ENCODE measurements at places on chromosomes 2 and 18. TPM values are rescaled to one million over a fixed set of nuclear protein-coding genes. Genes with fewer than 3 reads are reported as not detected.

GRCh38 chr18:9474108-9474982 lies 968 bp upstream of the RALBP1 start:
- H3K4me1 ChIP-seq: peaks cover 4% of the 10 kb centered on the region
- H3K27ac ChIP-seq: peak overlapping the region; percentile 90
- peaks cover 5% of the 10 kb centered on the region for H3K36me3 ChIP-seq
- DNase-seq: peak; percentile 73
- peak overlapping the region; percentile 68 for H3K4me3 ChIP-seq

- H3K27me3 ChIP-seq: no peaks in the 10 kb centered on the region
- no peaks in the 10 kb centered on the region for H3K36me3 ChIP-seq
- H3K4me1 ChIP-seq: no peaks in the 10 kb centered on the region
- no peak for DNase-seq
- H3K27ac ChIP-seq: no peak overlapping the region
These were observed 948.7 kb downstream of the TSN start for GRCh38 chr2:122704109-122704563.

DNA sequence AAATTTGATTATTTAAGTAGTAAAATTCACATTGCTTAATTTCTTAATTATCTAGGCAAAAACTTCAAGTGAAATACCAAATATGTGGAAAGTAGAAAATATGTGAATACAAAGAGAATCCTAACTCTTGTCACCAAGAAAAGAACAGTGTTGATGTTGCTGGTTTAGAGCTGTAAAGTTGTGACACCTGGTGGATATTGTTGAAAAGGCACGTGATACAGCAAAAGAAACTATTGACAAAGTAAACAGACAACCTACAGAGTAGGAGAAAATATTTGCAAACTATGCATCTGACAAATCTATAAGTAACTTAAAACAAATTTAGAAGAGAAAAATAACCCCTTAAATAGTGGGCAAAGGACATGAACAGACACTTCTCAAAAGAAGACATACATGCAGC lies 25.6 kb upstream of the ZC3H15 start:
- H3K36me3 ChIP-seq: no peaks in the 10 kb centered on the region
- no peak overlapping the region for H3K4me3 ChIP-seq
- DNase-seq: peak; percentile 32
- H3K27ac ChIP-seq: no peak overlapping the region
- H3K4me1 ChIP-seq: no peaks in the 10 kb centered on the region
- H3K27me3 ChIP-seq: no peaks in the 10 kb centered on the region

GRCh38 chr18:76894566-76895346 lies 72.4 kb downstream of the ZNF236 start:
- H3K27ac ChIP-seq: no peak overlapping the region
- H3K27me3 ChIP-seq: no peaks in the 10 kb centered on the region
- no peaks in the 10 kb centered on the region for H3K4me1 ChIP-seq
- peaks cover 34% of the 10 kb centered on the region for H3K36me3 ChIP-seq

DNA sequence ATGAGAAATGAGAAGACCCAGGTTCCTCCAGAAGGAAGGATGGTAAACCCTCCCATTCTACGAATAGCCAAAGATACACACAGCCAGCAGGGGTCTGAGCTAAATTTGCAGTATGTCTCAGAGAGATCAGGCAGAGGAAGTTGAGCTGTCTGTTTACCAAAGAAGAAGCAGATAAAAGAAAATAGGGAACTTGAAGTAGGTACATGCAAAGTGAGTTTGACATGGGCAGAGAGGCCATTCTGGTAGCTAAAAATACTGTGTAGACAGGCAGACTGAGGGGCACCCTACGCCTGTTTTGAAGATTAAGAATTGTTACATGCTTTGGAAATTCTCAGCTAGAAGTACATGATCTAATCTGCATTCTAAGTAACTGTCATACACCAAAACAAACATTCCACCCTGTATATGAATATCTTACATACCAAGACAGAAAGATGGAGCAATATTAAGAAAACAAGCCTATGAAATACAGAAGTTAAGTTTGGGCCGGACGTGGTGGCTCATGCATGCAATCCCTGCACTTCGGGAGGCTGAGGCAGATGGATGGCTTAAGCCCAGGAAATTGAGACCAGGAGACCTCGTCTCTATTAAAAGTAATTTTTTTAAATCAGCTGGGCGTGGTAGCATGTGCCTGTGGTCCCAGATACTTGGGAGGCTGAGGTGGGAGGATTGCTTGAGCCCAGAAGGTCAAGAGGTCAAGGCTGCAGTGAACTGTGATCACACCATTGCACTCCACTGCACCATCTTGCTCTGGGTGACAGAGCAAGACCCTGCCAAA lies 157.9 kb downstream of the ANKRD44 start:
- H3K4me3 ChIP-seq: no peak overlapping the region
- H3K27ac ChIP-seq: peak overlapping the region; percentile 73
- peak; percentile 72 for DNase-seq
- H3K27me3 ChIP-seq: no peaks in the 10 kb centered on the region
- H3K4me1 ChIP-seq: peaks cover 9% of the 10 kb centered on the region
- H3K36me3 ChIP-seq: no peaks in the 10 kb centered on the region

DNA sequence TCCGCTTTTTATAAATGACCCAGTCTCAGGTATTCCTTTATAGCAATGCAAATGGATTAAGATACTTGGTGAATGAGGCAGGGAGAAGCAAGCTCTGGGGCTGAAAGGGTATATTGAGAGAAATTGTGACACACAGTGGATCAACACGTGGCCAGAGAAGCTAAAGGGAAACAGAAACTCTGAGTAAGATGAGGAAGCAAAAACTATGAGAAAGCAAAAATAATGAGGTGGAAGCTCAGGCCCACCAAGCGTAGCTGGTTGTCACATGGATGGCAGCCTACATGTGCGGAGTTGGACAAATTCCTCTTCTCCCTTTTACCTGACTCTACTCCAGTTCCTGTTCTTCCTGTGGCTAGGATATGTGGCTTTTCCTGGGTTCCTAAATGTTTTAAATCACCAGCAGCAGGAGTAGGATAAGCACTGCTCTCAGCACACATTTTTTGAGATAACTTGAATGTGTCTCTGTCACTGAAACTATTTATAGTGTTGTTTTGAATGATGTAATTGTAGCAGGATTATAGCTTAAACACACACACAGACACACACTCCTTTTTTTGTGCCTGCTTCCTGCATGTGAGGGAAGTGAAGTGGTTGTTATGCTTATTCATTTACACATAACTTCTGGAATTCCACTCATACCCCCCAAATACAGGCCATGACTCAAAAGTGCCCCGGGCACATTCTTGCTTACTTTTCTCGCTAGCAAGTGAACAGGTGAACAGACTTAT lies 30.1 kb upstream of the EPC2 start:
- peaks cover 6% of the 10 kb centered on the region for H3K27me3 ChIP-seq
- no peak overlapping the region for H3K4me3 ChIP-seq

GRCh38 chr2:211981451-211981850 lies 557.2 kb downstream of the ERBB4 start:
- H3K27ac ChIP-seq: no peak overlapping the region
- no peak overlapping the region for H3K4me3 ChIP-seq
- H3K36me3 ChIP-seq: no peaks in the 10 kb centered on the region
- peak; percentile 19 for DNase-seq

GRCh38 chr2:239545741-239546392 lies 145.0 kb upstream of the HDAC4 start:
- H3K4me1 ChIP-seq: no peaks in the 10 kb centered on the region
- no peak overlapping the region for H3K27ac ChIP-seq
- no peaks in the 10 kb centered on the region for H3K27me3 ChIP-seq
- no peak for DNase-seq

DNA sequence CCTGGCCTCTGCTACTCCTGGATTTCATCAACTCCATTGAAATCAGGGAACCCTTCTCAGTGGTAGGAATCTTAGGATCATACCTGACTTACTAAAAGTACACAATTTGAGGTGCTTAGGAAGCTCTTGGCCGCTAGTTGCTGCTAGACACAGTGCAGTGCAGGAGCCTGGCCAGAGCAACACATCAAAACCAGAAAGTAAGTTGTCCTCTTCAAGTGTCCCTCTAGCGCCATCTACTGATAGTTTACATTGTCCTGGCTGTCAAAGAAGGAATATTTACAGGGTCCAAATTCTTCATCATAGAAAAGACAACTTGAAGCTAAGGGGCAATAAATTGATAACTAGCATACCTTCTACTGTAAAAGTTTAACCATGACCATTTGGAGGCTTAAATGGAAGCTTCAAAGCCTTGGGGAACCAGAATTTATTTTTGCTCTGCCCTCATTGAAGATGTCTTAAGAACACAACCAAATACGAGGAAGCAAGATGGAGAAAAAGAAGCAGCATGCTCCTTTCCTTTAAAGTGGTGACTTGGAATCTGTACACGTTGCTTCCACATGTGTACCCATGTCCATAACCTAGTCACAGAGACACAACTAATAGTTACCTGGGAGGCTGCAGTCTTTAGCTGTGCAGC lies 889.1 kb upstream of the GCFC2 start:
- no peaks in the 10 kb centered on the region for H3K36me3 ChIP-seq
- H3K27me3 ChIP-seq: no peaks in the 10 kb centered on the region
- DNase-seq: peak; percentile 67
- H3K4me1 ChIP-seq: no peaks in the 10 kb centered on the region
- no peak overlapping the region for H3K4me3 ChIP-seq
- no peak overlapping the region for H3K27ac ChIP-seq

GRCh38 chr2:109692013-109692743 lies 78.0 kb downstream of the SOWAHC start:
- peaks cover 4% of the 10 kb centered on the region for H3K4me1 ChIP-seq
- H3K36me3 ChIP-seq: no peaks in the 10 kb centered on the region
- DNase-seq: no peak
- H3K4me3 ChIP-seq: no peak overlapping the region
- peaks cover 6% of the 10 kb centered on the region for H3K27me3 ChIP-seq
- H3K27ac ChIP-seq: no peak overlapping the region

GRCh38 chr18:26574958-26575864 lies 26.9 kb upstream of the KCTD1 start:
- H3K36me3 ChIP-seq: no peaks in the 10 kb centered on the region
- no peaks in the 10 kb centered on the region for H3K4me1 ChIP-seq
- peak; percentile 46 for DNase-seq
- peak overlapping the region; percentile 43 for H3K4me3 ChIP-seq

DNA sequence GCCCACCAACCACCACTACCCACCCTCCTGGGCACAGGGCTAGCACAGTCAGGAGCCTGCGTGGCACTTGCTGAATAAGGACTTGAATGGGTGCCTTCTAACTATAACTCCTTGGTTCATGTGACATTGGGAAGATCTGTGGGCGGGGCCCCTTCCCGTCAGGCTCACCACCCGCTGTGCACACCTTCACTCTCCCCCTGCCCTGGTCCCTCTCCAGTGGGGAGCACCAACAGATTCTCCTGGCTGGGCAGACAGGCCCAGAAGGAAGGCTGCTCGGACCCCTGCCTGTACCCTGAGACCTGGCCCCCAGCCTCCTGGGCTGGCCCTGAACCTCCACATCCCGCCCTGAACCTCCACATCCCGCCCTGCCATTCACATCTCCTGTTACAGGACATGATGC lies 33.4 kb upstream of the POMC start:
- H3K4me1 ChIP-seq: peaks cover 1% of the 10 kb centered on the region
- DNase-seq: no peak
- no peak overlapping the region for H3K4me3 ChIP-seq
- no peaks in the 10 kb centered on the region for H3K36me3 ChIP-seq
- no peak overlapping the region for H3K27ac ChIP-seq

DNA sequence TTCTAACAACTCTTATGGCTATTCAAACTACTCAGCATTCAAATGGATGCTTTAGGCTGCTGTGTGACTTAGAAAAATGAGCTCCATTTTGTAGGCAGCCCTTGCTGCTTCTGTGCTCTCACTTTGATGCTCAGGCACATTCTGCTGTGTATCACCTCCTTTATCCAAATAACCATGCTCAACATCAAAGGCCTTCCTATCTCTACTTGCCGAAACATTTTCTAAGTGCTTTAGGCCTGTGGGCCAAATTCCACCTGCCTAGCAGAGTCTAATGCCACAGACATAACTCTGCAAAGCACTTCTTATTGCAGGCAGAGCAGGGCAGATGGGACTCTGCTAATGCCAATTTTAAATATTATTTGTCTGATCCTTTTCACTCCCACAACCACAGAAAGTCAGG lies 397.4 kb downstream of the RND3 start:
- no peaks in the 10 kb centered on the region for H3K4me1 ChIP-seq
- no peaks in the 10 kb centered on the region for H3K27me3 ChIP-seq
- no peak overlapping the region for H3K4me3 ChIP-seq

DNA sequence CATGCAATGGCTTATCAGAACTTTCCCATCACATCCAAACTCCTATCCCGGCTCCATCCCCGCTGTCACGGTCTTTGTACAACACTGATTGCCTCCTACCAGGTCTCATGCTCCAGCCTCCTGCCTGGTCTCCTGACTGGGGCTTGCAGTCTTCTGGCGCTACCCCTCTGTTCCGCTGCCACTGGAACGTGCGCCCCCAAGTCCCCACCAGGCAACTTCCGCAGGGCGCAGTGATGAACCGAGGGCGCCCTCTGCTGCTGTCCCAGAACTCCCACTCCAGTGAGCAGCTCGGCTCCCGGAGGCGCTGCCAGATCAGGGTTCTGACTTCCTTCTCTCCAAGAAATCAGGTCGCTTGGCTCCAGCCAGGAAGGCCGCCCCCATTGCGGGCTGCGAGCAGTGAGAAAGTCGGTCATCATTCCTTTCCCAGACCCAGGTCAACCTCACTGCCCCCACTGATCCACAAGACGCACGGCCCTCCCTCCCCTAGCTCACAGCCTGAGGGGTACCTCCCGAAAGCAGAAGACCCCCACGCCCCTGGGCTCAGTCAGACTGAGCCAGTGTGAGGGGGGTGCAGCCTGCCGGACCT lies 43.9 kb upstream of the RAB11FIP5 start:
- peak; percentile 62 for DNase-seq
- peaks cover 21% of the 10 kb centered on the region for H3K27me3 ChIP-seq
- no peak overlapping the region for H3K4me3 ChIP-seq

DNA sequence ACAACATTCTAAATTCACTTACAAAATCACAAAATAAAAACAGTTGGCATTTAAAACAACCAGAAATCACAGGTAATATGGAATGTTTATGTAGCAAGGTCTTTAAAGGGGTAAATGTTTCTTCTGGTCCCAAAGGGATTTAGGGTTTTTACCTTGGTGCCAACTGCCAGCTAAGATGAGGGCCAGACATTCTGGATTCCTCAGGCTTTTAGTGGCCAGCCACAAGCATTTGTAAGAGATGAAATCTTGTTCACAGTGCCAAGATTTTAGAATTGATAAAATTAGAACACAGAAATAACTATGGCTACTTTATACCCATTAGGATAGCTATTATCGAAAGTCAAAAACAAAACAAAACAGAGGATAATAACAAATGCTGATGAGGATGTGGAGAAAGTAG lies 60.4 kb upstream of the CDKL4 start:
- no peak for DNase-seq
- peaks cover 7% of the 10 kb centered on the region for H3K36me3 ChIP-seq
- no peaks in the 10 kb centered on the region for H3K27me3 ChIP-seq
- H3K27ac ChIP-seq: no peak overlapping the region
- H3K4me1 ChIP-seq: no peaks in the 10 kb centered on the region

FIGN gene
- 0.46 TPM for polyA plus RNA-seq

IL36A gene
- not detected for polyA plus RNA-seq

POTEC gene
- not detected for polyA plus RNA-seq

CROCC2 gene
- not detected for polyA plus RNA-seq

DSEL gene
- 16.8 TPM for polyA plus RNA-seq

ZBTB7C gene
- polyA plus RNA-seq: not detected

DNAJC5G gene
- polyA plus RNA-seq: not detected

ST6GAL2 gene
- not detected for polyA plus RNA-seq

FBXO36 gene
- 1.2 TPM for polyA plus RNA-seq

TRABD2A gene
- 17.6 TPM for polyA plus RNA-seq
